IgD-negative memory B cell (primary cell): ENCODE measurements at places on chromosomes 6 and 20. TPM values are rescaled to one million over a fixed set of nuclear protein-coding genes. Genes with fewer than 3 reads are reported as not detected.

TRDN gene
- not detected for polyA plus RNA-seq

PRR18 gene
- polyA plus RNA-seq = not detected

MAFB gene
- not detected for polyA plus RNA-seq

DBNDD2 gene
- polyA plus RNA-seq = not detected

C6orf58 gene
- polyA plus RNA-seq = not detected

C20orf144 gene
- not detected for polyA plus RNA-seq

LY6G5B gene
- 0.49 TPM for polyA plus RNA-seq

PPIL4 gene
- 11.1 TPM for polyA plus RNA-seq

EBF4 gene
- polyA plus RNA-seq = 1.1 TPM

SLC22A2 gene
- polyA plus RNA-seq = not detected

STMND1 gene
- not detected for polyA plus RNA-seq

MLN gene
- polyA plus RNA-seq = not detected

MCM3 gene
- polyA plus RNA-seq = 56.1 TPM

CST7 gene
- polyA plus RNA-seq = 22.8 TPM

EYA4 gene
- not detected for polyA plus RNA-seq

MUCL3 gene
- not detected for polyA plus RNA-seq

SCP2D1 gene
- not detected for polyA plus RNA-seq

ZNF165 gene
- 3.5 TPM for polyA plus RNA-seq

SLC22A16 gene
- polyA plus RNA-seq = not detected

HDGFL1 gene
- polyA plus RNA-seq = not detected
